ENCODE measurements at places on chromosomes 16 and 17. TPM values are rescaled to one million over a fixed set of nuclear protein-coding genes. Genes with fewer than 3 reads are reported as not detected.
A peak's percentile ranks its signal among the peaks of the same experiment; 100 is the strongest.

DNA sequence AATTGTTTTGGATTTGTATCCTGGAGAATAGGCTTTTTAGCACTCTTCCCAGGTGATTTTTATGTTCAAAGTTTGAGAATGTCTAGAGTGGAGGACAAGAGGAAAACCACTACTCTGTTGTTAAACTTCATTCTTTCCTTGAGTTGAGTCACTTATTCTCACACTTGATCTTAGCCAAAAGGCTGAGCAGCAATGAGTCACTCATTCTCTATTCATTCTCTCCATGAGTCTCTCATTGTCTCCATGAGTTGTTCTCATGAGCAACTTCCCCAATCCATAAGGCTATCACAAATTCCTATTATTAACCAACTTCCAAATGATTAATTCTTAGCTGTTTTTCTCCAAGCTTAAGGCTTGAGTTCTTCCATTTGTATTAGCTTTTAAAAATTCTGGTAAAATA is 1393.3 kb downstream of the CDH8 start:
- no peak for DNase-seq
- H3K4me1 ChIP-seq = no peaks in the 10 kb centered on the region
- H3K4me3 ChIP-seq = no peak overlapping the region

GRCh38 chr16:9516444-9516843 is 425.0 kb downstream of the HAPSTR1 start:
- no peak overlapping the region for H3K27ac ChIP-seq
- H3K4me1 ChIP-seq = no peaks in the 10 kb centered on the region
- H3K4me3 ChIP-seq = no peak overlapping the region

DNA sequence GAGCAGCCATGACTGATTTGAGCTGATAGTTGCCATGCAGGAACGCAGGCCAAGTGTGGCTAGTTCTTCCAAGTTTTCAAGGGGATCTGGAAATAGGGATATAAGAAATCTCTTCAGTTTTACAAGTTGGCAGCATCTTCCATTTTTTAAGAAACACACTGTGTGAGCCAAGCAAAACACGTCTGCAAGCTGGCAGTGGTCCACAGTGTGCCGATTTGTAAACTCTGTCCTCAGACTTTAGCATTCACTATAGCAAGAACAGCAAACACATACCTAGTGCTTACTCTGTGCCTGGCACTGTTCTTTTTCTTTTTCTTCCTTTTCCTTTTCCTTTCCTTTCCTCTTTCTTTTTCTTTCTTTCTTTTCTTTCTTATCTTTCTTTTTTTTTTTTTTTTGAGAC is 2.9 kb downstream of the ORAI3 start:
- no peaks in the 10 kb centered on the region for H3K27me3 ChIP-seq
- no peak overlapping the region for H3K4me3 ChIP-seq
- peak; percentile 67 for DNase-seq
- H3K36me3 ChIP-seq = no peaks in the 10 kb centered on the region
- H3K27ac ChIP-seq = no peak overlapping the region
- H3K4me1 ChIP-seq = peaks cover 14% of the 10 kb centered on the region

GRCh38 chr17:48542114-48542656 is 2.7 kb downstream of the HOXB2 start:
- no peaks in the 10 kb centered on the region for H3K36me3 ChIP-seq
- H3K27me3 ChIP-seq = no peaks in the 10 kb centered on the region
- H3K27ac ChIP-seq = peak overlapping the region; percentile 93
- H3K4me1 ChIP-seq = peaks cover 3% of the 10 kb centered on the region
- DNase-seq = no peak

The MYO15A gene
- 2.9 TPM for total RNA-seq

DNA sequence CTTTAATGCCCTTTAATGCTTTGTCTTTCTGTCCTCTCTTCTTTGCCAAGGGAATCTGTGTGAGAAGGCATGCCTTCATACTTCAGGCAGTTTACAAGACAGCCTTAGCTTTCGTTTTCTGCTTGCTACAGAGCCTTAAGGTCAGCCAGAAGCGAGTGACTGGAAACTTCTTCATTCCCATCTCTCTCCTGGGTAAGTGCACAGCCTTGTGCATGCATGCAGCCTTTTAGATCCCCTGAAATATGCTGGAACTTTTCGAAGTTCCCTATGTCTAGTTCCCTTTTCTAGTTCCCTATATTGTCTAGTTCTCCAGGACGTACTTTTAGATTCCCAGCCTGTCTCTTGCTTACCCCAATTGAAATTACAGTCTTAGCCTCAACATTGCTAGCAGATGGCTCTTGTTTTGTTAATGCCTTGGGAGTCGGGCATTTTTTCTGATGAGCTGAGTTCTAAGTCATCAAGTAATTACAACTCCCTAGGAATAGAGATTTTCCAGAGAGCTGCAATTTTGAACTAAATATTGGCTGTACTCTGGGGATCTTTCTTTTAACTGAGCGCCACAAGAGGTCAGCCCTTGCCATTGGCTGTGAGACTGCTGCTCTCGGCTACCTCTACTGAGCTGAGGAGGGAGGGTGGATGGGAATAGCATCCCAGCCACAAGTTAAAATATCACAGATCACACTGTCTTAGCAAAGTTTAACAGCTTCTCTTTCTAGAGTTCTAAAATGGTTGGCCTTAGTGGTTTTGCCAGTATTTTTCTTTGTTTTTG is 22.7 kb upstream of the PPM1D start:
- H3K36me3 ChIP-seq = no peaks in the 10 kb centered on the region
- DNase-seq = no peak
- no peaks in the 10 kb centered on the region for H3K27me3 ChIP-seq
- no peaks in the 10 kb centered on the region for H3K4me1 ChIP-seq
- H3K4me3 ChIP-seq = peak overlapping the region; percentile 44

The C16orf46 gene
- total RNA-seq = 4.3 TPM

DNA sequence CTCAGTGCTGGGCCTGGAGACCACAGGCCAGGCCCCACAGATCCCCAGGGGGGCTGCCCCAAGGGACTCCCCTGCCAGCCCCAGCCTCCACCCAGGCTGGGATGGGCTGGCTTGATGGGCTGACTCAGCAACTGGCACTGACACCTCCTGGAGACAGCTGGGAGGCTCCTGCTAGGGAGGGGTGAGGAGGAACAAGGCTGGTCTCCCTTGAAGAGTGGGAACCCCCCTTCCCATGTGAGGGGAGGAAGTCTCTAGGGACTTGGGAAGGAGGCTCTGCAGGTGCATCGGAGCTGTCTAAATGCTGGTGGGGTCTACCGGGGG is 10.4 kb downstream of the NHERF1 start:
- no peaks in the 10 kb centered on the region for H3K36me3 ChIP-seq
- peak overlapping the region; percentile 91 for H3K27ac ChIP-seq
- H3K4me3 ChIP-seq = peak overlapping the region; percentile 28
- no peak for DNase-seq
- peaks cover 3% of the 10 kb centered on the region for H3K4me1 ChIP-seq

The WNT3 gene
- 0.48 TPM for total RNA-seq

DNA sequence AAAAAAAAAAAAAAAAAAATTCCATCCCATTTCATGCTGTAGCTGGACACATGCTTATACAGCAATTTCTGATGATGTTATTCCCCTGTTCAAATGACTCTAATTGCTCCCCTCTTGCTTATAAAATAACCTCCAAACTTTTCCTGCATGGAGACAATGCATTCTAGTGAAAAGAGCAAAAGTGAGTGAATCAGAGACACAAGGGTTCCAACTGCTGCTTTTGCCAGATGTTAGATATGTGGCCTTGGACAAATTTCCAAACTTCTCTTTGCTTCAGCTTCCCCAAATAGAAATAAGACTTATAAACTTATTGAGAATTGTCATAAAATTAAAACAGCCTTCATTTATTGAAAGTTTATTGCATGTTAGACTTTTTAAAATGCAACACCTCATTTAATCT is 65.0 kb upstream of the AXIN2 start:
- H3K4me1 ChIP-seq = no peaks in the 10 kb centered on the region
- no peak for DNase-seq
- H3K27me3 ChIP-seq = no peaks in the 10 kb centered on the region
- H3K4me3 ChIP-seq = no peak overlapping the region
- H3K36me3 ChIP-seq = no peaks in the 10 kb centered on the region
- no peak overlapping the region for H3K27ac ChIP-seq

- no peak for DNase-seq
- no peak overlapping the region for H3K27ac ChIP-seq
- no peak overlapping the region for H3K4me3 ChIP-seq
- no peaks in the 10 kb centered on the region for H3K36me3 ChIP-seq
Observed at GRCh38 chr17:72249441-72249840, 128.6 kb downstream of the SOX9 start.

- H3K4me1 ChIP-seq = no peaks in the 10 kb centered on the region
- peaks cover 17% of the 10 kb centered on the region for H3K36me3 ChIP-seq
- H3K4me3 ChIP-seq = no peak overlapping the region
- H3K27ac ChIP-seq = no peak overlapping the region
- no peak for DNase-seq
Observed at GRCh38 chr16:50791522-50791921, 49.6 kb downstream of the CYLD start.

DNA sequence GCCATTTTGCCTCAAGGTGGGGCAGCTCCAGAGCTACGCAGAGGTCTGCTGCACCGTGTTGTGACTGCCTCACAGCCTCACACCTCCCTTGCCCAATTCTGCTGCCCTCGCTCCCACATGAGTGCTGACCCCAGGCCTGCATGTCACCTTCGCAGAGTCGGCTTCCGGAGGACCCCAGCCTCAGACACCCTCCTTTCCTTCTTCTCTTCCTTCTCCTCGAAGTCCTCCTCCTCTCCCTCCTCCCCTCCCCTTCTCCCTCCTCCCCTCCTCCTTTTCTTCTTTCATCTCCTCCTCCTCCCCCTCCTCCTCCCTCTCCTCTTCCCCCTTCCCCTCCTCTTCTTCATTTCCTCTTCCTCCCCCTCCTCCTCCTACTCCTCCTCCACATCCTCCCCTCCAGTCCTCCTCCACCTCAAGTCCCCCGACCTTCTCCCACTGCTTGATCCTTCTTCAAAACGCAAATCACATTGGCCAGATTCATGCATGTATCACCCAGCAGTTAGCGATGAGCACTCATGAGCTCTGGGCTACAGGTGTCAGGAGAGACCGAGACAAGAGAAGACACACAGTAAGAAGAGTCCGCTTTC is 243.8 kb downstream of the RBFOX3 start:
- peaks cover 91% of the 10 kb centered on the region for H3K27me3 ChIP-seq
- no peak for DNase-seq
- H3K4me3 ChIP-seq = no peak overlapping the region

- no peaks in the 10 kb centered on the region for H3K4me1 ChIP-seq
- H3K27ac ChIP-seq = peak overlapping the region; percentile 53
- H3K27me3 ChIP-seq = no peaks in the 10 kb centered on the region
- H3K4me3 ChIP-seq = no peak overlapping the region
- no peaks in the 10 kb centered on the region for H3K36me3 ChIP-seq
Observed at GRCh38 chr16:56370875-56371659, 54.3 kb downstream of the AMFR start.

DNA sequence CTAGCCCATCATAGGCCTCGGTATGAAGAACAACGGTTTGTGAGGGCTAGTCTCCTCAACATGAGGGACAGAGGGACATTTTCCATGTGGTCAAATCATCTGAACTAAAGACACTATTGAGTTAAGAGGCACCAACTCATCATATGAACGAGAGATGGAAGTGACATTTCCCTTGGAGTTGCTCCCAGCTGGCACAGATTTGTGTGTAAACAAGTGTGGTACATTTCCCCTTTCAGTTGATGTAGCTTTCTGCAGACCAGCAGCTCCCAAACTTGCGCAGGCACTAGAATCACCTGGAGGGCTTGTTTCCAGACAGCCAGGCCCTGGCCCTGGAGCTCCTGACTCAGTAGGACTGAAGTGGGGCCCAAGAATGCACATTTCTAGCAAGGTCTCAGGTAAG is 205.5 kb downstream of the PARN start:
- no peaks in the 10 kb centered on the region for H3K4me1 ChIP-seq
- no peak overlapping the region for H3K4me3 ChIP-seq
- no peaks in the 10 kb centered on the region for H3K27me3 ChIP-seq

DNA sequence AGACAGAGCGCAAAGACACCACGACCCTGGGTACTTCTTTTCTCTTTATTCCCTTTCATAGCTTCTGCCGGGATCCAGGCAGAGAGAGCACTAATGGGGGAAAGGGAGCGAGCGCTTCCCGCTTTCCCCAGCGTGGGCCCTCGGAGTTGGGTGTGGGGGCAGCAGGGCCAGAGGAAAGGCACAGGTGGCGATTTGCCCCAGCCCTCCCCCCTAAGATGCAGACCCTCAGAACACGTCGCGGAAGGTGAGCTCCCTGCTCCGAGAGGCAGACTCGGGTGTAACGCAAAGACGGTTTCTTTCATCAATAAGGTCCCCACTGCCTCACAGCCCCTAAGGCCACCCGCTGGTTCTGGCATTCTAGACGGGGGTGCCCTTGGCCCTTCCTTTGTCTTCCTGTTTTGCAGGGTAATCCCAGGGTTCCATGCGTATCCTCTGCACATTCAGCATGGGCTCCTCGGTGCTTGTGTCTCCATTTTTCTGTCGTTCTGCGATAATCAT is 570 bp upstream of the NME3 start:
- no peaks in the 10 kb centered on the region for H3K27me3 ChIP-seq
- peak overlapping the region; percentile 69 for H3K27ac ChIP-seq
- DNase-seq = no peak
- H3K4me3 ChIP-seq = peak overlapping the region; percentile 94

The C16orf95 gene
- total RNA-seq = not detected

DNA sequence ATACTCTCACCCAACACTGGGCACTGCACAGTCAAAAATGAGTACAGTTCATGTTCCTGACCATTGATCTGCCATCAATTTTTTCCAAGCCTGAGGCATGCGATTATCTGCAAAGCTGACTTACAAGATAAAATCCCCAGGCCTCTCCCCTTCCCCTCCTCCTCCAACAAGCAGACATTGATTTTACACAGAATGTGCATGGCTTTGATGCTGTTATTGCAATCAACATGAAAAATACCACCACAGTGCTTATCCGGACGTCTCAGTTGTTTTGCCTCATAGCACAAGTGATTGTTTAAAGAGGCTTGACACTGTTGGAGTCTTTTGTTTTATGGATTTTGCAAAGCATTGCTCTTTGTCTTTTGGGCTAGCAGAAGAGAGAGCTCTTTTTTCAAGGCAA is 163.8 kb downstream of the TOX3 start:
- H3K4me1 ChIP-seq = no peaks in the 10 kb centered on the region
- no peak overlapping the region for H3K4me3 ChIP-seq
- DNase-seq = no peak
- no peaks in the 10 kb centered on the region for H3K36me3 ChIP-seq
- no peaks in the 10 kb centered on the region for H3K27me3 ChIP-seq
- H3K27ac ChIP-seq = no peak overlapping the region

The ZSCAN10 gene
- not detected for total RNA-seq

DNA sequence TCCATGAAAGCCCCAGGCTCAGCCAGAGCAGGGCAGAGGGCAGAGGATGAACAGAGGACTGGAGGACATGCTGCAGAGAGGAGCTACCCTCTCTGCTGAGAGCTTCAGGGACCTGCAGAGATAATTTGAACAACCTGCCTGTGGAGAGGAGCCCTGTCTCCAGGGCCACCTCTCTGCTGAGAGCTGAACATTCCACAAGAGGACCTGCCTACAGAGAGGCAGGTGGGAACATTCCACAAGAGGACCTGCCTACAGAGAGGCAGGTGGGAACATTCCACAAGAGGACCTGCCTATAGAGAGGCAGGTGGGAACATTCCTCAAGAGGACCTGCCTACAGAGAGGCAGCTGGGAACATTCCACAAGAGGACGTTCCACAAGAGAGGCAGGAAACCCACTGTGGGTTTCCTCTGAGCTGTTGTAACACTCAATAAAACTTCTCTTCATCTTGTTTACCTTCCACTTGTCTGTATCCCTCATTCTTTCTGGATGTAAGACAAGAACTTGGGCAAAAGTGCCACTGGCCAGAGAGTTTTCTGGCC is 551.9 kb upstream of the CA10 start:
- no peaks in the 10 kb centered on the region for H3K27me3 ChIP-seq
- no peaks in the 10 kb centered on the region for H3K36me3 ChIP-seq
- DNase-seq = no peak
- no peaks in the 10 kb centered on the region for H3K4me1 ChIP-seq

The TP53TG3 gene
- total RNA-seq = 0.32 TPM

The PERCC1 gene
- not detected for total RNA-seq
